ENCODE measurements at places on chromosomes 3 and 15. TPM values are rescaled to one million over a fixed set of nuclear protein-coding genes. Genes with fewer than 3 reads are reported as not detected.

HIGD2B gene
- not detected for total RNA-seq

RRP9 gene
- total RNA-seq, result 43.2 TPM

TNFSF10 gene
- 8.6 TPM for total RNA-seq

GPR27 gene
- total RNA-seq, result 8.9 TPM

AMT gene
- 4.9 TPM for total RNA-seq

BNIP2 gene
- total RNA-seq, result 113 TPM

LRRC2 gene
- total RNA-seq, result 0.29 TPM

Measured in kidney epithelial cell (primary cell).